Fibroblast of villous mesenchyme (primary cell): ENCODE measurements at places on chromosomes 4 and X. TPM values are rescaled to one million over a fixed set of nuclear protein-coding genes. Genes with fewer than 3 reads are reported as not detected.

FAM241A gene
- 1.3 and 1.6 TPM in 2 replicates for total RNA-seq

CSN1S1 gene
- total RNA-seq, result not detected in 2 replicates

SH3BP2 gene
- 23.3 and 27.4 TPM in 2 replicates for total RNA-seq

GRCh38 chrX:31604629-31605221 lies 532.9 kb upstream of the FTHL17 start:
- no peak for DNase-seq

DNA sequence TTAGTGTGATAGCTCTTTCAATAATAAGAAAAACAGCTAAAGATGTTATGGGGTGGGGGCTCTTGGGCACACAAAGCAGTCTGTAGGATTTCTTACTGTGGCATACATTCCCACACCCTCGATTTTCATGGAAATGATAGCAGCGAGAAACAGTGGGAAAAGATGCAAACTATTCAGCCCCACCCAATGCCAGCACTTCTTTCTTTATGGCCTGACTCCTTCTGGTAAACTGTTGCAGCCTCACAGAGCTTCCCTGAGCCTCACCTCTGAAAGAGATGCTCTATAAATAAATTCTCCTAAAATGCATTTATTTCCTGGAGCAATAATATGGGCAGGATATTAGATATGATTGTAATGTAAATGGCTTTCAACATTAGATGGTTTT lies 910 bp downstream of the ANK2 start:
- DNase-seq, result no peak

DNA sequence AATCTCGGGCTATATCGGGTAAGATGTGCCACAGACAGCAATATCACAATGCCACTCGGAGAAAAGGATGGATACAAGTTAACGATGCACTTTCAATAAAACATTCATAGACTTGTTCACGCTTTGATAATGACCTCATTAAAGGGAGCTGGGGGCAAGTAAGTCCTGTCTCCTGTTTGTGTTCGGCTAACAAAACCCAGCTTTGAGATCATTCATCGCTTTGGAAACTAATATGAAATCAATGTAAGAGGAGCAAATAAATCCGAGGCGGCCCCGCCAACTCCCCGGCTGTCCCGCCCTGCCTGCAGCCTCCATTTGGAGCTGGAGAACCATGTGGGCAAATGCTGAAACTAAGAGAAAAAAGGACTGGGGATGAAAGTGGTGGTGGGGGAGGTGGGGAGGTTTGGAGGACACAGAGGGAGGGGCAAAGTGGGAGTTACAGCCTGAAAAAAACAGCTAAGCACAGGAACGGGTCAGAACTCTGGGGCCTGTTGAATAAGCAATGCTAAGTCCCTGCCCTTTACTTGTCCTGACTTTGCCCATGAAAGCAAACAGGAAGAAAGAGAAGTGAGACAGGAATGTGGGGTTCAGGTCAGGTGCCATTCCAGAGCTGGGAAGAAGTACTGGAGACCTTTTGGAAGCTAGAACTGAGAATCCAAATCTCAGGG lies 3.5 kb upstream of the GSX2 start:
- no peak for DNase-seq

NAP1L5 gene
- 5.5 and 10.4 TPM in 2 replicates for total RNA-seq

- DNase-seq, result no peak
Measured at GRCh38 chr4:81963763-81964020, 410.1 kb downstream of the HNRNPD start.

FOXR2 gene
- total RNA-seq, result not detected in 2 replicates

CYP4V2 gene
- 12.9 and 15.1 TPM in 2 replicates for total RNA-seq

DNA sequence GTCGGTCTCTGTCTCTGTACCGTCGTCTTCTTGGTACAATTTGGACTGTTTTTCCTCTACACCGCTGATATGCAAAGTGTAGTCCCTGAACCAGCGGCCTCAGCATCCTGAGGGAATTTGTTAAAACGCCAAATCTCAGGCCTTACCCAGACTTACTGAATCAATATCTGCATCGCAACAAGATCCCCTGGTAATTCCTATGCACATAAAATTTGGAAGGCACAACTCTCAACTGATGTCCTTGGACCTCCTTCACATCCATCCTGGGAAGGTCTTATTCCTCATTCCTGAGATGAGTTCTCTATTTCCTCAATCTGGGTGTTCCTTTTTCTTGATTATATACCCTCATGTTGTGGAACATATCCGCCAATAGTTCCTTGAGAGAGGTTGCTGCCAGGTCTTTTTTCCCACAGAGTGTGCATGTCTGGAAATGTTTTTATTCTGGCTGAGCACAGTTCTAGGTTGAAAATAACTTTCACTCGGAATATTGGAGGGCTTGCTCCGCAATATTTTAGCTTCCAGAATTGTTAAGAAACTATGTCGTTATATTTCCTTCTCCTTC lies 738 bp upstream of the HPF1 start:
- no peak for DNase-seq
